ENCODE measurements at places on chromosomes 6 and 20. TPM values are rescaled to one million over a fixed set of nuclear protein-coding genes. Genes with fewer than 3 reads are reported as not detected.

The TFAP2C gene
- total RNA-seq = 1.7 TPM

- no peak overlapping the region for H3K4me3 ChIP-seq
- no peaks in the 10 kb centered on the region for H3K36me3 ChIP-seq
- peaks cover 53% of the 10 kb centered on the region for H3K4me1 ChIP-seq
Measured at GRCh38 chr6:37140145-37140544, 29.8 kb upstream of the PIM1 start.

The ULBP1 gene
- 0.28 TPM for total RNA-seq

- DNase-seq = no peak
- H3K4me3 ChIP-seq = no peak overlapping the region
- H3K27ac ChIP-seq = no peak overlapping the region
- H3K36me3 ChIP-seq = no peaks in the 10 kb centered on the region
- H3K27me3 ChIP-seq = no peaks in the 10 kb centered on the region
Measured at GRCh38 chr20:10398834-10399369, 35.1 kb downstream of the MKKS start.

DNA sequence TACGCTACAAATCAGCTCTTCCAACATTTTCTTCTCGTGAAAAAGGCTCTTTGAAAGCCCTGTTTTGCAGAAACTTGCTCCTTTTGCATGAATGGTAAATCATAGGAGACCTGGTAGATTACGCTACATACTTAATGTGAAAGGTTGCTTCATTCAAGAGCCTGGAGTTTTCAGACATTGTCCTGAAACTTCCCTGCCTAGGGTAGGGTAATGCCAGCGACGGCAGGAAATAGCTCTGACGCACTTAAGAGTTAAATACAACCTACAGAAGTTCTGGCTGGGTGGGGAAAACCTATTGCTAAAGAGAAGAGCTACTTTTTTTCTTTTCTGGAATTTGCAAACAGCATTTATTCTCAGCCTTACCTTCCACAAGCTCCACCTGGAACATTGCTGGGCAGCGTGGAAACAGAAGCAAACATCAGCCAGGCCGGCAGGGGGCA lies 144.5 kb downstream of the LPA start:
- H3K4me1 ChIP-seq = peaks cover 8% of the 10 kb centered on the region
- no peaks in the 10 kb centered on the region for H3K27me3 ChIP-seq
- H3K36me3 ChIP-seq = no peaks in the 10 kb centered on the region

- H3K4me3 ChIP-seq = no peak overlapping the region
- H3K27ac ChIP-seq = no peak overlapping the region
- no peaks in the 10 kb centered on the region for H3K27me3 ChIP-seq
- DNase-seq = no peak
- peaks cover 5% of the 10 kb centered on the region for H3K4me1 ChIP-seq
- no peaks in the 10 kb centered on the region for H3K36me3 ChIP-seq
Measured at GRCh38 chr6:63819831-63820230, 184.2 kb downstream of the PHF3 start.

DNA sequence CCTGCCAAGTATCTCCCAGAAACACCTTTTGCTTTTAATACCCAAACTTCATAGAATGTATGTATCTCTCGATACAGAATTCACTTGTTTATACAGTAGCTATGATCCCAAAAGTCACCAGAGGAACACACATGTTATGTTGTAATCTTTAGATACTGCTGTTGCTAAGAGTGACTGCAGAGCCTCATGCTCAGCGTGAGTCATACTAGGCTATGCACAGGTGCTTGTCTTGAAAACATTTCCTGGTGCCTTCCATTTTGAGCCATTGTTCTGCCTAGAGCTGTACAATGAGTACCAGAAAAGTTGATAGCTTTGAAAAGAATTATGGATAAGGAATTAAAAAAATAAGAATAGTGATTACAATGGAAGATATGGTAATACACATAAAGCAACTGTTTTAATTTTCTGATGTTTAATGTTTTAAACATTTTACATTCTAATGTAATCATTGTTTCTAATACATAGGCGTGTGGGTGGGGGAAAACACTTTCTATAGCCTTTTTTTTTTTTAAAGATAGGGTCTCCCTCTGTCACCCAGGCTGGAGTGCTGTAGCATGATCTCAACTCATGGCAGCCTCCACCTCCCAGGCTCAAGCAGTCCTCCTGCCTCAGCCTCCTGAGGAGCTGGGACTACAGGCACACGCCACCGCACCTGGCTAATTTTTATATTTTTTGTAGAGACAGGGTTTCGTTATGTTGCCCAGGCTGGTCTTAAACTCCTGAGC lies 79.4 kb downstream of the CD24 start:
- H3K27me3 ChIP-seq = no peaks in the 10 kb centered on the region
- no peak overlapping the region for H3K4me3 ChIP-seq
- H3K27ac ChIP-seq = no peak overlapping the region
- peak; percentile 46 for DNase-seq
- H3K36me3 ChIP-seq = no peaks in the 10 kb centered on the region
- peaks cover 7% of the 10 kb centered on the region for H3K4me1 ChIP-seq

GRCh38 chr6:13593720-13594119 lies 19.3 kb downstream of the SIRT5 start:
- no peak overlapping the region for H3K27ac ChIP-seq
- no peaks in the 10 kb centered on the region for H3K27me3 ChIP-seq
- DNase-seq = no peak
- H3K4me1 ChIP-seq = no peaks in the 10 kb centered on the region

GRCh38 chr20:32443386-32443974 lies 85.3 kb downstream of the ASXL1 start:
- H3K27me3 ChIP-seq = no peaks in the 10 kb centered on the region
- no peak overlapping the region for H3K4me3 ChIP-seq
- peak overlapping the region; percentile 14 for H3K27ac ChIP-seq
- peaks cover 21% of the 10 kb centered on the region for H3K4me1 ChIP-seq
- peak; percentile 26 for DNase-seq

The CENPW gene
- total RNA-seq = 1.8 TPM

DNA sequence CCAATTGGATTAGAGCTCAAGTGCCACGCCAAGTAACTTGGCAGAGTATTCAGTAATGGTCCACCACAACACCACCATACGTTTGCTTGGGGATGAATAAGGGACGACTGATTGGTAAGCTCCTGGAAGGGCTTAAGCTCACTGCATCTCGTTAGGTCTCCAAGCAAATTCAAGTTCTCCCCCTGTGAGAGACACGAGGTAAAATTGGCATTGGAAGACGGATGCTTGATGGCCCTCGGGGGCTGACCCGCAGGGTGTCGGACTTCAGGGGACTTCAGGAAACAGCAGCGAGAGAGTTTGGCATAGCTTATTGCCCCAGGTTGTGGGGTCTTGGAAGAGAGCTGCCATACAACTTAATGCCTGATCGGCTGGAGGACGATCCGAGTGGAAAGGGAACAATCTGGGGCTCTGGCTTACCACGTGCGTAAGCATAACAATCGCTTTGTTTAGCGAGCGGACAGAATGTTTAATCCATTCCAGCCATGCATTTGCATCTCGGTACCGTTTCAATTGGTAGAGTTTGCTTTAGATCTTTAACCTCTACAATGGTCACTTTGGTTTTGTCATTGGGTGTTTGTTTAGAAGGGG lies 4.8 kb upstream of the ZNFX1 start:
- peak overlapping the region; percentile 87 for H3K27ac ChIP-seq
- DNase-seq = no peak
- peak overlapping the region; percentile 4 for H3K4me3 ChIP-seq
- no peaks in the 10 kb centered on the region for H3K27me3 ChIP-seq
- H3K36me3 ChIP-seq = no peaks in the 10 kb centered on the region

GRCh38 chr6:128365520-128366160 lies 154.8 kb downstream of the PTPRK start:
- DNase-seq = peak; percentile 17
- peaks cover 5% of the 10 kb centered on the region for H3K4me1 ChIP-seq
- H3K36me3 ChIP-seq = no peaks in the 10 kb centered on the region
- no peaks in the 10 kb centered on the region for H3K27me3 ChIP-seq
- H3K27ac ChIP-seq = peak overlapping the region; percentile 56

DNA sequence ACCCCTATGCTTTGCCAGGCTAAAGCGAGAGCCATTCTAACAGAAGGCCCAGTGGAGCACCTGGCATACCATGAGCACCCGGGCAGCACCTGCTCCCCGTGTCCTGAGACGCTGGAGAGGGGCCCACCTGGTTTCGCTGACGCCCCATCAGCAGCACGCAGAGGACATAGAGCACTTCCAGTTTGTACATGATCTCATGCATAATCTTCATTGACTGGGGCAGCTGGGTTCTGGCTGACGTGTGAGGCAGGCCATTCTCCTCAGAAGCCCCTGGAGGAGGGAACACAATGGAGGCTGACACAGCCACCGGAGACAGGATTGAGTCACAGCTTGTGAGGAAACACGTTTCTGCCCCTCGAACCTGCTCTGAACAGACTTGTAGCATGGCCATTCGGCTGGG lies 65.4 kb downstream of the MYH7B start:
- no peak overlapping the region for H3K4me3 ChIP-seq
- H3K36me3 ChIP-seq = peaks cover 6% of the 10 kb centered on the region
- H3K27me3 ChIP-seq = no peaks in the 10 kb centered on the region
